ENCODE measurements at places on chromosomes 5 and 9.

GRCh38 chr9:100281676-100282387 is 70.9 kb downstream of the TEX10 start:
- DNase-seq: no peak

DNA sequence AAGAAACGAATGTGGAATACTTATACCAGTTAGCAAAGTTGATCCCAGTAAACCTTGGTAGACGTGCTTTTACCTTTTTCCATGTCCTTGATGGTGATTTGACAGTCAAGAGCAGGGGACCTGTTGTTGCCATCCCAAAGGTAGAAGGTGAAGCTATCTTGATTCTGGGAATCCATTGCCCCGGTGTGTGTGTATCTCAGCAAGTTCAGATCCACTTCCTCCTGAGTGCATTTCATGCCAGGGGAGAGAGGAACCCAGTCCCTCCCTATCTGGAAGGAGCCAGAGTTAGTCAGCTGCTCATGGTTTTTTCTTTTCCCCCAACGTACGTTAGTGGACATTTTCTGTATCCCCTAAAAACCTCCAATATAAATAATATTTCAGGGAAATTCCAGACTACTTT is 66.3 kb upstream of the CER1 start:
- no peak for DNase-seq

GRCh38 chr5:77155179-77155785 is 55.2 kb upstream of the PDE8B start:
- no peak for DNase-seq

DNA sequence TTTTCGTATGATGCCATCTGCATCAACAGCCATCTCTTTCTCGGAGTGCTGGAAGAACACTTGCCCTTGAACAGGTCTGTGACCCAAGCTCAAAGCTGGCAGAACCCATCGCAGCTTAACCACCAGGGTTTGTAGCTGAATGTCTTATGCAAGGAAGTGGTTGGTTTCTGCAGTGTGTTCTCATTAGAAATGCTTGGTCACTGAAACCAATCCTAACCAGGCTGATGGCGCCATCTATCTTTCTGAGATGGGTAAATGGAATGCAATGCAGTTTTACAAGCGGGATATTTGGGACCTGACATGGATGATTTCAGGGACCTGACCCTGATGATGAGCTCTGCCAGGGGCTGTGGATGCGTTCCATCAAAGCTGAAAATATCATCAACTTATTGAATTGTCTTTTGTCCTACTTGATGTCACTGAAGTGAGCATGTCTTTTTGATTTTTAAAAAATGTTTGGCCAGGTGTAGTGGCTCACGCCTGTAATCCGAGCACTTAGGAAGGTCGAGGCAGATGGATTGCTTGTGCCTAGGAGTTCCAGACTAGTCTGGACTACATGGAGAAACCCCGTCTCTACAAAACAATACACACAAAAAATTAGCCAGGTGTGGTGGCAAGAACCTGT is 28.7 kb downstream of the DMRT3 start:
- peak; percentile 47 for DNase-seq

- no peak for DNase-seq
Observed at GRCh38 chr9:71270554-71270953, 149.1 kb upstream of the TRPM3 start.

GRCh38 chr9:114785866-114786650 is 19.8 kb downstream of the TNFSF15 start:
- no peak for DNase-seq

DNA sequence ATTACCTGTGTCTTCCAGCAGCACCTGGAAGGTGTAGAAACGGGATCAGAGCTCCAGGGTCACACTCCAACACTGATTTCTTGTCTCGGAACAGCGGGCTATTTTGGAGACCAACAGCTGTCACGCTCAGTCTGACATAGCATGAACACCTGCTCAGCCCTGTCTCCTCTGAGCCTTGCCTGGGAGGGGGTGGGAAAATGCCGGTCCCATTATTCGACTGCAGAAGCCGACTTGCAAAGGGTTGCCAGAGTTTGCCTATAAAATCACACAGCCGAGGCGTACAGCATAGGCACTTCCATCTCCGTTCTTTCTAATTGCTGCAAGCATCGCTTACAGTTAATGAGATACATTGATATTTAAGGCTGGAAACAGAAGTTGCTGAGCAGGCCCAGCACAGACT is 300.8 kb upstream of the MSX2 start:
- no peak for DNase-seq

Data from urothelium cell line (cell line).